NCI-H1930 (cell line): ENCODE measurements at places on chromosomes 2 and 18.

DNA sequence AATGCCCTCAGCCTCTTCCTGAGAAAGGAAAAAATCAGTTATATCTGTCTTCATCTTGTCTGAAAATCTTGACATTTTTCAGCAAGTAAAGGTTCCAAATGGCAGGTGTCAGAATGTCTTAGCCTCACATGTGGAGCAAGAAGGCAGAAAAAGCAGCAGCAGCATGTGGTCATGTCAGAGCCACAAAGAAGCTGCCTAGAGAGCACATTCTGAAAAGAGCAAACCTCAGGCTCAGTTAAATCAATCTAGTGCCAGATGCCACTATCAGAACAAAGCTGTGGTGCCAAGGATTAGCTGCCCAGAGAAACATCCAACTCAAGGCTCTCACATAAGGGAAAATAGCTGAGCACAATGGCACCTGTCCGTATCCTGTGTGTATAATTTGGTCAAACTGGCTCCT is 105.9 kb downstream of the SRBD1 start:
- no peak for DNase-seq

- no peak for DNase-seq
Observed at GRCh38 chr18:76691800-76692199, 130.6 kb upstream of the ZNF236 start.

DNA sequence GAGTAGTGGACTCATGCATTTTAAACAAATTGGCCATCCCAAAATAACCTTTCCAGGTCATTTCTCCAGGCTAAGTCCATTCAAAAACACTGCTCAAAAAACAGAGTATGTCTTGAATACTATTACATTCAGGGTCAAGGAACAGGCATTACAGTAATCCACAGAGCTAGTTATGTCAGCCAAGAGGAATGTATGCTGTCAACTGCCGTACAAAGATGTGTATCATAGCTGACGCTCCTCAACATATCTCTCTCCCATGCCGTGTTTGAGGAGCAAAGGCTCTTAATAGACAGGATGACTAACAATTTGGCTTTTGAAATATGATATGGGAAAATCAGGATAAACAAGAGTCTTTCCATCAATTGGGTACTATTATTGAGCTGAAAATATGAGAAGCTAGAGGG is 68.8 kb upstream of the KCTD1 start:
- no peak for DNase-seq

DNA sequence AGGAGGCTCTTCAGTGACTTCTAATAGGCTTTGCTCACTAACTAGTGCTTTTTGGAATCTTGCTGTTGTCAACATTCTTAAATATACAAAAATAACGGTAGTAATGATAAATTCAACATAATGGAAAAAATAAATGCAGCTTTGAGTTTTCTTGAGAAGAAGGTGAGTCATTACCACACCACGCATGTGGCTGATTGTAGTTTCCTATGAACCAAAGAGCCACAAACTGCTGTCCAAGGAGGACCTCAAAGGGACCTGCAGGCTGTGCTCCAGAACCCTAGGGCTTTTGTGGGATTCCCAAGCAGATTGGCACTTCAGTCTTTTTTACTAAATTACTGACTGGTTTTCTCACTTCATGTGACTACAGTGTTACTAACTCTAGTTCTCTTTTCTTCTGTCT is 66.7 kb downstream of the TPGS2 start:
- DNase-seq: no peak

DNA sequence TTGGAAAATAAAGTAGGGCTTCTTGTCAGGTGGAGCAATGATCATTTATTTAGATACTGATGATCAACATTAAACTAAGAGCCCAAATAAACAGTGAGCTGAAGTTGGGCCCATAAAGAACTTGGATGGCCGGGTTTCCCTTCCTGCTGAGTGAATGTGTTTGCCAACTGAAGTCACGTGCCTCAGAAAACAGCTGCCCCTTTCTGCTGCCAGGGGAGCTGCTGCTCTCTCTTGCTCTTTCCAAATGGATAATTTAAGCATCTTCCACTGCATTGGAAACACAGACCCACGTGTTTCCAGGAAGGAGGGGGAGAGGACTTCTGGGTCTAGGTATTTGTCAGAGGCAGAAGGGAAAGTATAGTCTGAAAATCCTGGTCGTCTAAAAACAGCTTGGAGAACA is 22.9 kb upstream of the NCKAP5 start:
- no peak for DNase-seq
